Uterus (tissue), 4 donors: ENCODE measurements at places on chromosomes 12 and 14. TPM values are rescaled to one million over a fixed set of nuclear protein-coding genes. Genes with fewer than 3 reads are reported as not detected.
A peak's percentile ranks its signal among the peaks of the same experiment; 100 is the strongest.

Gene MIPOL1
- 22.8 TPM for total RNA-seq

- no peak for DNase-seq
Measured at GRCh38 chr12:117080661-117081144, 18.5 kb downstream of the TESC start.

Gene RPL10L
- total RNA-seq, result not detected

GRCh38 chr12:56816491-56816890, 53.4 kb downstream of the HSD17B6 start:
- no peak for DNase-seq

DNA sequence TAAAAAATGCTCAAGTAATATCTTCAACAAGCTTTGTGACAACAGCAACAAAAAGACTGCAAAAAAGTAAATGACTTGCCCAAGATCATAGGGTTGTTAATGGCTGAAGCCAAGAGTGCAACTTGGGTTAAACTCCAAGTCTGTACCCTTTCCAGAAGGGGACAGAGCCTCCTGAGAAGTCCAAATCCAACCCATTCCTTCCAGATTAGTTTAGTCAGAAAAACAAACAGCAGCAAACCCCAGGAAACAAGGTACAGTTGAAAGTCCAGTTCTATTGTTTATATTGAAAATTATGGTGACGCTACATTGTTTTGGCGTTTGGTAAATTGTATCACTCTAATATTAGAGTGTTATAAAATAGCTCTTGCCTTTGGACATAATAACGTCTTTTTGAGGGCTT, 239.9 kb downstream of the SPTSSA start:
- DNase-seq, result no peak

GRCh38 chr12:54404061-54405004, 14.7 kb downstream of the ITGA5 start:
- DNase-seq, result peak; percentile 72

Gene TAS2R43
- total RNA-seq, result not detected

Gene KIF26A
- total RNA-seq, result 10.5 TPM

DNA sequence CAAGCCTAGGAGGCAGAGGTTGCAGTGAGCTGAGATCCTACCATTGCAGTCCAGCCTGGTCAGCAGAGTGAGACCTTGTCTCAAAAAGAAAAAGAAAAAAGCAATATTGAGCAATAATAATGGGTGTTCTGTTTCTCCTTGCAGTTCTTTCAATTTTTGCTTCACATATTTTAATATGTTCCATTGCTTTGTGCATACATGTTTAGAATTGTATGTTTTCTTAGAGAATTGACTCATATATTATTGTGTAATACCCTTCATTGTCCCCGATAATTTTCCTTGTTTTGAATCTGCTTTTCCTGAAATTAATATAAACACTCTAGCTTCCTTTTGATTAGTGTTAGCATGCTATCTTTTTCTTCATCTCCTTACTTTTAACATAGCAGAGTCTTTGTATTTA, 138.4 kb upstream of the NPAS3 start:
- DNase-seq, result no peak

DNA sequence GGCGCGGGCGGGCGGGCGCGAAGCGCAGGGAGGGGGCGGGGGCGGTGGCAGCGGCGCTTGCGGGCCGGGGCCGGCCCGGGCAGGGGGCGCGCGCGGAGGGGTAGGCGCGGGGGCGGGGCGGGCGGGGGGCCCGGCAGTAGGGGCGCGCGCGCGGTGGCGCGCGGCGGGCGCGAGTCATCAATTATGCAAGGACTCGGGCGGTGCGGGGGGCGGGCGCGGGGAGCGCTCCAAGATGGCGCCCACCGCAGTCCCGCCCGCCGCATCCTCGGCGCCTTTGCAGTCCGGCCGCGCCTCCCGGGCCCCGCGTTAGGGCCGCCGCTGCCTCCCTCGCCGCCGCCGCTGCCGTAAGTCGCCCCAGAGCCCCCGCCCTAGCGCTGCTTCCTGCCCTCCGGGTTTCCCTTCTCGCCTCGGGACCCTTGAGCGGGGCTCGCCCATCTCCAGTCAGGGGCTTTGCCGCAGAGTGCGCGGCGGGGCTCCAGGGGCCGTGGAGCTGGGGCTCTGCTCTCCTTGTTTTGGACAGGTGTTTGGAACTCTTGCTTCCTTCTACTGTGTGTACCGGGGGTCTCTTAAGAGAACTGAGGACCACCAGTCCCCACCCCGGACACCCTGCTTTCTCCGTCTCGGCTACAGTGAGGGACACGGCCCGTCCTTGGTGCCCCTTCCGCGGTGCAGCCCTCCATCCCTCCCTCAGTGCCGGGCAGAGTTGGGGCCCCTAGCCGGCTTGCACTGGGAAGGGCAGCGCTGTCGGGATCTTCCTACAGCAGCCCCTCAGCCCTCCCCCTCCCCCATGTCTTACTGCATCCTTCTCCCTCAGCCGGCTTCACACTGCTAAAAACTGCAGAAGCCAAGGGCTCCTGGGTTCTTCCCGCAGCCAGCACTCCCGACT, at the start of gene SCN8A:
TSS of gene SCN8A (plus strand) at position 218 of the 886 bp plus-strand sequence. CDS start 71,585 bp downstream, outside the sequence.
- peak; percentile 14 for DNase-seq
